Stimulated activated CD8-positive, alpha-beta memory T cell treated with anti-CD3 and anti-CD28 coated beads, Interleukin-12 subunit alpha, Interleukin-12 subunit beta, amount 100 ng/mL, for 4 hours (primary cell): ENCODE measurements at places on chromosomes 2 and 18.

DNA sequence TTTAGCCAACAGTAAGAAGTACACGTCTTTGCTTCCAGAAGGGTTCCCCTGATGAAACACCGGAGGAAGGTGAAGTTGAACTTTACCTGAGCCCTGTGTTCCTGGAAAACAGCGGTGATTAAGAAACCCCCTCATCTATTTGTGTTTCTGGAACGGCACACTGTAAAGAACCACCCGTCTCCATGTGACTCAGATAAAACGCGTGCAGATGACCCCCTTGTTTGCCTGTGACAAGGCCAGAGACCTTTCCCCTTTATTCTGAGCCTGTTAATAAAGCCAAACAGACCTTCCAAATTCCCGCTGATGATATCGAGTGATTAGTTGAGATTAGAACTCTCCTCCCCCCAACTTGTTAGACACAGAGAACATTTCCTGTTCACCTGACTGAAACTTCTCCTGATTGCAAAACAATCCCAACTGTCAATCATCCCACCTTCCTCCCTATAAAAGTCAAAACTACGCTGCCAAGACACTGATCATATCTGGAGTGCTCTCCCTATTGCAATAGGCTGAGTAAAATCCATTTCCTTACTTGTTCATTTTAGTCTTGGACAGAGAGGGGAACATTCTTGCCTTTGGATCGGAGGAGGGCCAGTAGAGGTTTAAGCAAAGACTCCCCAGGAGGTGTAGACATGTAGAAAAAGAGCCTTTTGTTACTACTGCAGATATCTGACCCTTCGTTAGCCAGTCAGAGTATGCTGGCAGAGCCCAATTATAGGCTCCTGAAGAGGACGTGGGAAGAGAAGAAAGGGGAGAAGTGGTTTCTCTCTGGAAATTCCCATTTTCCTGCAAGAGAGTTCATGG, 914 bp upstream of the IWS1 start:
- no peak for DNase-seq

DNA sequence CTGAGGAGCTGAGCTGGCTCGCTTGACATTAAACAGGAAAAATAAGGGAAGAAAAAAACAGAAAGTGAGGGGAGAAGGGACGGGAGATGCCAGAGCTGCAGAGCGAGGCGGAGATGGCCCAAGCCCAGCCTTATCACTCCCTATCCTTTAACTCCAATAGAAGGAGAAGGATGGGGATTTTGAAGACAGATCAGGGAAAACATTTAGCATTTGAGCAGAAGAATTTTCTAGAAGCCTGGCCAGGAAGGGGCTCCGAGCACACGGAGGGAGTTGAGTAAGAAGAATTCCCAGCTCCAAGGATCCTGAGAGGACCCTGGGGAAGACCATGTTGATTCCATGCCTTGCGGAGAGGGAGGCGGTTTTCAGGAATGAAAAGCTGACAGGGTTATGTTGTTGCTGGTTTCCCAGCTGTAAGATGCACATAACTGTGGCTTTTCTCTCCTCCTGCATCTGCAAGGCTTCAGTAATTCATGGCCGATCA, 35.6 kb downstream of the TWIST2 start:
- DNase-seq, result no peak

DNA sequence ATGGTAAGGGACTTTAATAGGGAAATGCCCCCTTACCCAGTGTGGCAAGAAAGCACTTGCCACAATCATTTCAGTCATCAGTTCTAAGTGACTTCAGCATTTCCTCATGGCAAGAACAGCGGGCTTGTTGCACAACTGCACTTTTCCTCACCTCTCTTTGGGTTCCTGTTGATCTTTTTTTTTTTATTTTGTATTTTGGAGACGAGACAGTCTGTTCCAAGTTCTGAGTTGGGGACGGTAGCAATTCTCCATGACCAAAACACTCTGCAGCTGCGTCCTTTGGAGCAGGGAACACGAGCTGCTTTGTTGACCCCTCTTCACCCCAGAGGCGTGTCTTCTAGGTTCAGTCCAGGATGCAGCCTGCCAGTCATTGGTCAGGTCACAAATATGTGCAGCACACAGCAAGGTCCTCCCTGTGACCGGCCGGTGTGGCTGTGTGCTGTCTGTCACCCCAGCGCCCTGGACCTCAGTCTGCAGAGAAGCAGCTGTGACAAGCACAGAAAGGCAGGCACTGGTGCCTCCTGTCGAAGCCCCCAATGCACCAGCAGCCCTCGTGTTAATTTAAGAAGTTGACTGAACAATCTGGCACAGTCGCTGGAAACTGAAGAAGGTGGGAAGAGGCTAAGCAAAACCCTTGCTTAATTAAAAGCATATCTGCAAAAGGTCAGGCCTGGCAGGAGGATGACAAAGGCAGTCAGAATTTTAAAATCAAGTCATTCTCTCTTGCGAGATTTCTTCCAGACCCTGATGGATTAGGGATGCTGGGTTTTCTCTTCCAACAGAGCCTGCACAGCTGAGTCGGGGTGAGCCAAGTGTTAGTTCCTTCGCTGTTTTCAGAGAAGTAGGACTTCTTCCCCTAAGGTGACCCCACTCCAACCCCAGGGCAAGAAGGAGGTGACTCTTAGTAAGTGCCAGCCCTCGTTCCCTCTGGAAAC, 96.7 kb upstream of the COPS8 start:
- DNase-seq, result no peak

DNA sequence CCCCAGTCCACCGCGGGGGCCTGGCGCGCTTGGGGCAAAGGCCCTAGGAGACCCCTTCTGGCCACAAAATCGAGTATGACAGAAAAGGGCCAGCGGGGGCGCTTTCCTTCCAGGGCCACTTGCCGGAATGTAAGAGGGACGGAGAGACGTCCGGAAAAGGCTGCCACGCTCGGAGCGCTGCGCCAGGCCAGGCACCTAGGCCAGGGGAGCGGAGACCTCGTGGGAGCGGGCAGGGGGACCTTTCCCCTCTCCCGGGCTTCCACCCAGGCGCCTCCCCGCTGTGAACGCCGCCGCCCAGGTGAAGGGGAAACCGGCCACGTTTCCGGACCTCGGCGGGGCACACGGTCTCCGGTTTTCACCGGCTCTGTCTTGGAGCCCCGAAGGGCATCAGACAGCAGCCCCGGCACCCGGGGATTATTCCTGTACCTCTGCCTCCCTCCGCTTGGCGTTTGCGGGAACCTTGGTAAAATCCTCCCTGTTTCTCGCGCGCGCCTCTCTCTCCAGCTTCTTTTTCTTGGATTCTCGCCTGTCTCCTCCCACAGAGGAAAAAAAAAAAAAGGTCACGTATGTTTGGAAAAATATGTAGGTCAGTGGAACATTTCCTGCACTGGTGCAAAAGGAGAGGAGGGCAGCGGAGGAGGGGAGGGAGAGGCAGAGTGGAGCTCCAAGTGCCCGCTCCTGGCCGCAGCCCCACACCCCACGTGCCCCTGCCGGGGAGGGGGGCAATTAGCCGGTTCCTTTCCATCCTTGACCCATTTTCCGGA, 1.2 kb upstream of the NPAS2 start:
- no peak for DNase-seq

DNA sequence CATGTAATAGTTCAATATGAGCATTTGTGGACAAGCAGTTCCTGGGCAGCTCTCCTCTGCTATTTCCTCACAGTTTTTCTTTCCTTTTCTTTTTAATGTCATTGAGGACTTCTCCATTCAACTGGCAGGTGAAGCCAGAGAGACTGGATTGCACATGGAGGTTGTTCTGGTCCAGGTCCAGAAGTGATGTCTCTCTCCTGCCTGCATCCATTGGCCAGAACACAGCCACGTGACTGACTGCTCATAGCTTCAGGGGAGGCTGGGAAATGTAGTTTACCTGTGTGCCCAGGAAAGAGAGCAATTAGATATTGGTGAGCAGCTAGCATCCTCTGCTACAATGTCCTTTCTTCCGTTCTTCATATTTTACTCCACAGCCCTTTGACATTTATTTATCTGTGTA, 20.2 kb upstream of the ADAM23 start:
- DNase-seq, result no peak
